SW480 (cell line): ENCODE measurements at places on chromosomes 7 and 10.

DNA sequence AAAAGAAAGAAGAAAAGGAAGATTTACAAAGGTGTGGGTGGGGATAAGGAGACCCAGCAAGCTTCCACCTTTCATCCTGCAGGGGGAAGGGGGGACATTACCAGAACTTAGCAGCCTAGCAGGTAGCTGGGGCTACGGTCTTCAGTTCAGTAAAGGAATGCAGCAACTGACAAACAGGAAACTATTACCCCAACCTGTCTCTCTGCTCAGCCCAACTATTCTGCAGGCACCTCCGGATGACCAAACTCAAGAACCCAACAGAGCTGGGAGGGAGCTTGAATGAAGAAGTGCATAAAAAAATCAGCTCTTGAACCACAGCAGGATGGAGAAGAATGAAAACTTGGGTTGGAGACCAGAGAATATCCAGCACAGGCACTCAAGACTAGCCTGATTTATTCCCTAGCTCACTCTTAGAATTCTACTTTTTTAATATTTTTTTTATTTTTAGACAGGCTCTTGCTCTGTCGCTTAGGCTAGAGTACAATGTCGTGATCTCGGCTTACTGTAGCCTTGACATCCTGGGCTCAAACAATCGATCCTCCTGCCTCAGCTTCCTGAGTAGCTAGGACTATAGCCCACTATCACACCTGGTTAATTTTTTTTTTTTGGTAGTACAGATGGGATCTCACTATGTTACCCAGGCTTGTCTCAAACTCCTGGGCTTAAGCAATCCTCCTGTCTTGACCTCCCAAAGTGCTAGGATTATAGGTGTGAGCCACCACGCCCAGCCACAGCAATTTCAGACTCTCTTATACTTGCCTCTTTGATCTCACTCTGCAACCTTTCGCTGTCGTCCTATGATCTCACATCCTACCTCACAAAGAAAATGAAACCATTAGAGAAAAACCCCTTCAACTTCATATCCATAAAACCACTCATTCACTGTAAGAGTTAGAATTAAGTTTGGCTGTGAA lies 18.5 kb upstream of the C10orf67 start:
- peak; percentile 20 for DNase-seq

- DNase-seq = no peak
These were observed 116.5 kb upstream of the PRPS1L1 start for GRCh38 chr7:18144166-18144565.

GRCh38 chr7:29271319-29271658 lies 76.7 kb downstream of the CHN2 start:
- no peak for DNase-seq

- DNase-seq = no peak
These were observed 23.7 kb downstream of the ELMO1 start for GRCh38 chr7:37424995-37425394.

DNA sequence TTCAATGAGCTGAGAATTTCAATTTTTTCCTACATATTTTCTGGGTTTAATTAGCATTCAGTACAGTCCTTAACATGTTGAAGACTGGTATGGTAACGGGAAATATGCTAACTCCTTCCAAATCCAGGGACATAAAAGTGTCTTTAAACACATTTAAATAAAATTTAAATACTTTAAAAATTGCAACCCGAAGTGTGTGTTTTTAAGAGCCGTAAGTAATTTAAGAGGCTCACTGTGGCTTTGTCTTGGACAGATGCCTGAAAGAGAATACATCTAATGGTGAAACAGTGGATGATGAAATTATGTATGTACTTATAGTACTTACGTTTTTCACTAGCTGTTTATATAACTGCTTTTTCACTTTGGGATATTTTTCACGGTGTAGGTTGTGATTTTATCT lies 687.3 kb upstream of the CELF2 start:
- DNase-seq = no peak

DNA sequence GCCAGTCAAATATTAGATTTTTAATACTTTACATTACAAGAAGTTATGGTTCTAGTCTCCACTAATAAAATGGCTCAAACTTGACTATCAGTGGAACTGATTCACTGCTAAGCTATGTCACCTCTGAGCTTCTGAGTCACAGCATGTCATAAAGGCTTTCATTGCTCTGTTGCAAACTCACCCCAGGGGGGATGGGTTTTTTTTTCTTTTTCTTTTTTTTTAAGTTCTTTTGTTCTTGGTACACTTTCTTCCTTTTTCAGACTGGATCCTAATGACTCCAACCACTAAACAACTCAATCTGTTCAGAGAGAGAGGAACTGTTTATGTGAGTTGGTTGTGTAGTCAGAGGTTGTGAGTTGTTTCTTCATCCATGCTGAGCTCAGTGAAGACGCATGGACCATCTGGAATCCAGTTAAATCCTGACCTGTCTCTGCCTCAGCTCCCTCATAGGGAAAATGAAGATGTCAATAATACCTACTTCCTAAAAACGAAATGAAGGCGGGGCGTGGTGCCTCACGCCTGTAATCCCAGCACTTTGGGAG lies 11.0 kb downstream of the MYOF start:
- DNase-seq = peak; percentile 95

GRCh38 chr7:29231671-29232232 lies 37.2 kb downstream of the CHN2 start:
- DNase-seq = no peak

DNA sequence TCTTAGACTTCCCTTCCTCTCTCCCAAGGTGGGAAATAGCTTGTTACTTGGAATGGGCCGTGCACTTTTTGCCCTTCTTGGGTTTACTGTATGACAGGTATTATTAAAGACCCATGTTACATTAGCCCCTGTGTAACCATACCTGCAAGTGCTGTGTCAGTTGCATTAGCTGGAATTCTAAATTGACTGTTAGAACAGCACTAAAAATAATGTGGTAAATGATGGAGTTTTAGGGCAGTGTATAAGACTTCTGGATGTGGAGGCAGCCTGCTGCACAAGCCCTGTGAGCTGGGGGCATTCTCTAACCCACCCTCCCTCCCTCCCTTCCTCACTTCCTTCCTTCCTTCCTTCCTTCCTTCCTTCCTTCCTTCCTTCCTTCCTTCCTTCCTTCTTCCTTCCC lies 52.7 kb downstream of the GALNT17 start:
- no peak for DNase-seq

GRCh38 chr10:90665905-90666662 lies 191.8 kb downstream of the HTR7 start:
- DNase-seq = no peak

DNA sequence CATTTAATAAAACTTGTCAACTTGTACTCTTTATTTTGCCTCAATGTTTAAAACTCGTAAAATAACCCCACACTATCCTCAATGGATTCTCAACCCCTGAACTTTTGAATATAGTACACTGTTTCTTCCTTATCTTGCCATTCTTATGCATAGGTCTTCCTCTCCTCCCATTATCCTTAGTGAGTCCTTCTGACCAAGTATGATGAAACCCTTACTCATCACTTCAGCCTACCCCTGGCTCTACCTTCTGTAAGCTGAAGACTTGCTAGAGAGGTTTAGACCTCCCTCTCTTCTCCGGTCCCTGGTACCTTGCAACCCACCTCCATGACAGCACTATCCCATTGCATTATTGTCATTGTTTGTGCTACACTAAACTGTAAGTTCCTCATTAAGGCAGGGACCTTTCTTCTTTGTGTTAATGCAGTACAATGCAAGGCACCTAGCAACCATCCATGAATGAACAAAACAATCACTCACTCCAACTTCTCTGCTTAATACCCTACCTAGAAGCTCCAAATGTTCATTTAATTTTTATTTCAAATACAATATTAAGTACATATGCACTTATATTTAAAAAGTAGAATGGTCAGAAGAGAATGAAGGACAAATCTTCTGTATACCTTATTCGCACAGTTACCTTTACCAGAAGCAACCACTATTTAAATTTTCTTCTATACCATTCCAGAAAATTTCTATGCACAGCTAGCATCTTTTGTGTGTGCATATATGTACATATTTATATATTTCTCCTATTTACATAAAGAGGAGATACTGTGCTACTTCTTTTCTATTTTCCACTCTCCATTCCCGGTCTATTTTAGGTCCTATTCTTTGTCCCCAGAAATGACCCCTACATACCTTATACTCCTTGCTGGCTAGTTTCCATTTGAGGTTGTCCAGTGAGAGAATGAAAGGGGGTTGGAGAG lies 77.5 kb downstream of the SLC16A9 start:
- no peak for DNase-seq

- no peak for DNase-seq
These were observed 30.6 kb downstream of the PODXL start for GRCh38 chr7:131525820-131526219.

- DNase-seq = no peak
These were observed 31.5 kb downstream of the BLVRA start for GRCh38 chr7:43790006-43790405.

GRCh38 chr10:90817128-90817889 lies 40.5 kb downstream of the HTR7 start:
- no peak for DNase-seq

GRCh38 chr10:93218386-93218785 lies 144.7 kb downstream of the CYP26A1 start:
- DNase-seq = no peak

DNA sequence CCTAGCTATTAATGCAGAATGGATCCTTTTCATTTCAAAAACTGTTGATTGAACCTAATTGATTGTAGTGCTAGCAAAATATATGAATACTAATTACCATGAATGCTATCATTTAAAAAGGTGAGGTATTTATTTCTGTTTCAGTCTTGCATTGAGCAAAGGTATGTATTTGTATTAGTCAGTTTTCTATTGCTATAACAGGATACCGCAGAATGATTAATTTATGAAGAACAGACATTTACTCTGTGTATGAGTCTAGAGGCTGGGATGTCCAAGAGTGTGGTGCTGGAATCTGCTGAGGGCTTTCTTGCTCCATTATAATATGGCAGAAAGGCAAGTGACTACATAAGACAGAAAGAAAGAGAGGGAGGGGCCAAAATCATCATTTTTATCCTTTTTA lies 199.2 kb downstream of the KIF20B start:
- DNase-seq = no peak

DNA sequence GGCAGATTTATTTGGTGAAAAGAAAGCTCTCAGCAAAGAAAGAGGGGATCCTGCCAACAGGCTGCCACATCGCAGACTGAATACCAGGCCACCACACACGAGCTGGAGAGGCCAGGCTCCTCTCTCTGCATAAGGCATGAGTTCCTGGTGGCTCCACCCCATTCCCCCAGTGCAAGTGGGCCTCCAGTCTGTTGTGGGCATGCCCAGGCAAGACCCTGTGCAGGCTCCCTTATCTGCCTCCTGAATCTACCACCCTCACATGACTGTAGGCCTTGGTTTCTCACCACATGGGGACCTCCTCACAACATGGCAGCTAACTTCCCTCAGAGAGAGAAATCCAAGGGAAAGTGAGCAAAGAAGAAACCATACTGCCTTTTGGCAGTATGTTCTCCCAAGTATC lies 26.7 kb upstream of the CUL1 start:
- no peak for DNase-seq

GRCh38 chr7:94145602-94146001 lies 141.4 kb upstream of the BET1 start:
- no peak for DNase-seq

GRCh38 chr10:69451209-69451783 lies at the start of gene TSPAN15:
TSS of gene TSPAN15 (plus strand) at chr10:69451465. CDS start at chr10:69451595, 130 bp downstream.
- DNase-seq = peak; percentile 82

GRCh38 chr7:28182071-28182471 lies 1.5 kb upstream of the JAZF1 start:
- DNase-seq = no peak

GRCh38 chr7:138890499-138891445 lies 90.4 kb downstream of the KIAA1549 start:
- DNase-seq = peak; percentile 67

DNA sequence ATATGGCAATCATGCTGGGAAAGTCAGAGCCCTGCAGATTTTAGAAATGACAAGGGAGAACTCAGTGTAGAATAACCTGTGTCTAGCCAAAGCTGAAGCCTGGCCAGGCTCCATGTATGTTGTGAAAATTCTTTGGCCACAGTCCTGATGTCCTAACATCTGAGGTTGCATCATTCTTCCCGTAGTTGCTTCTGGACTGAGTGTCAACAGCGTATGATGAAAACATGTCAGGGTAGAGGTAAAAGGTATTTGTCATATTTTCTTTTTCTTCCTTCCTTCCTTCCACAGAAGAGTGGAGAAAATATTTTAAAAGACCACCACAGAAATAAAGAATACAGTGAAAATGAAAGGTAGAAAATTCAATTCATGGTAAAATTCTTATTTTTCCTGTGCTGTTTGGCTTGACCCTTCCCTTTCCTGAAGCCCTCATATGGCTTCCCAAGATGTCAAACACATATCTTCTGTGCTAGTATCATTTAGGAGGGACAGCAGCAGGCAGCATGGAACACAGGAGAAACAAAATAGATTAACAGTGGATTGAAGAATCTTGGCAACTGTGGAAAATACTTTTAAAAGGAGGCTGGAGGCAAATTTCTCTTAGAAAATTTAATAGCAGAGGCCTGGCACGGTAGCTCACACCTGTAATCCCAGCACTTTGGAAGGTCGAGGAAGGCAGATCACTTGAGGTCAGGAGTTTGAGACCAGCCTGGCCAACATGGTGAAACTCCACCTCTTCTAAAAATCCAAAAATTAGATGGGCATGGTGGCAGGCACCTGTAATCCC lies 18.9 kb upstream of the NRBF2 start:
- no peak for DNase-seq

DNA sequence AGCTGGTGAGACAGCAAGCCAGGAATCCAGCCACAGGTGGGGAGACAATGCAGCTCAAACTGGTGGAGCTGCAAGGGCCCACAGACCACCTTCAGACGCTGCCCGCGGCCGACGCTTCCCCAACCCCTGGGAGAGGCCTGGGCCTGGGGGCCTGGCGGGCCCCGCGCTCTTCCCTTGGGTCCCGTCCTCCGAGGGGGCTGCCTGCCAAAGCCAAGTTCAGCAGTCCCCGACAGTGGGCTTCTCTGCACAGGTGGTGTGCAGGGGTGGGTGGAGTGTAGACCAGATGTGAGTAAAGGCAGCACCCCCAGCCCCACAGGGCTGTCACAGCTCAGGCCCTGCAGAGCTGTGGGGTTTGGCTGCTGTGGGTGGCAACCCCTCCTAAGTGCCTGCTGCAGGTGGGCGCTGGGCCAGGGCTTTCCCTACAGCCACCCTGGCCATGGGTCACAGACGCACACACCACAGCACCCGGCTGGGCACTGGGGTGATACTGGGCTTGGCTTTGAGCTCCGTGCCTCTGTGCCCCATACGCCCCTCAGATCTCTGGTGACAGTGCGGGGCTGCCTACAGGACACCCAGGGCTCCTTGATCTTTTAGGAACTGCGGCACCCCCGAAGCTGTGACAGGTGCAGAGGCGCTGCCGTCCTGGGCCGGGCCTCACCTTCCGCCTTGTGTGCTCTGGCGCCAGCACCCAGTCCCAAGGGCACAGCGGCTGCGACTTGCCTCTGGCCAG lies 20.5 kb downstream of the BNIP3 start:
- DNase-seq = no peak
